ENCODE measurements at places on chromosomes 6 and 20.

GRCh38 chr6:125453516-125453915 lies 151.7 kb upstream of the HDDC2 start:
- no peak for DNase-seq

- DNase-seq, result no peak
Measured at GRCh38 chr6:104306211-104306610, 553.5 kb downstream of the HACE1 start.

DNA sequence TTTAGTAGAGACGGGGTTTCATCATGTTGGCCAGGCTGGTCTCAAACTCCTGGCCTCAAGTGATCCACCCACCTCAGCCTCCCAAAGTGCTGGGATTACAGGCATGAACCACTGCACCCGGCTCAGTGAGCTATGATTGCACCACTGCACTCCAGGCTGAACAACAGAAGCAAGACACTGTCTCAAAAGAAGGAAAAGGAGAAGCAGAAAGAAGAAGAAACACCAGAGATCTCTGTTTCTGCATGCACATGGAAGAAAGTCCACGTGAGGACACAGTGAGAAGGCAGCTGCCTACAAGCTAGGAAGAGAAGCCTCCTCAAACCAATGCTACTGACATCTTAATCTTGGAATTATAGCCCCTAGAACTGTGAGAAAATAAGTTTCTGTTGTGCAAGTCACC lies 16.0 kb downstream of the ECT2L start:
- no peak for DNase-seq

DNA sequence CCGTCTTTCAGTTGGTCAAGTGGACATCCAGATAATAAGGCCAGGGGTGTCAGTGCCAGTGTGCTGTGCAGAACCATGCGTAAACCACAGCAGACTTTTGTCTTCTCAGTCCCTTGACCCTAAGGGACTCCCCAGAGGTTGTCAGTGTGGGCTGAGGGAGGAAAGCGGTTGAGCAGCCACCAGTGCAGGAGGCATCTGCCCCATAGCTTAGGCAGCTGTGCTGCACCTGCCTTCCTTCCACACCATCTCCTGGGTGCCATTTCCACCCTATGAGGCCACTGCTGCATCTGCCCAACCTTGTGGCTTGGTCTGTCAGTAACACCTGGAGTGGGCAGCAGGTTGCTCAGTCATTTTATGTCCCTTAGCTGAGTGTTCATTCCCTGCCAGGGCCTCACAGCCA lies 26.0 kb downstream of the PRPF6 start:
- no peak for DNase-seq

DNA sequence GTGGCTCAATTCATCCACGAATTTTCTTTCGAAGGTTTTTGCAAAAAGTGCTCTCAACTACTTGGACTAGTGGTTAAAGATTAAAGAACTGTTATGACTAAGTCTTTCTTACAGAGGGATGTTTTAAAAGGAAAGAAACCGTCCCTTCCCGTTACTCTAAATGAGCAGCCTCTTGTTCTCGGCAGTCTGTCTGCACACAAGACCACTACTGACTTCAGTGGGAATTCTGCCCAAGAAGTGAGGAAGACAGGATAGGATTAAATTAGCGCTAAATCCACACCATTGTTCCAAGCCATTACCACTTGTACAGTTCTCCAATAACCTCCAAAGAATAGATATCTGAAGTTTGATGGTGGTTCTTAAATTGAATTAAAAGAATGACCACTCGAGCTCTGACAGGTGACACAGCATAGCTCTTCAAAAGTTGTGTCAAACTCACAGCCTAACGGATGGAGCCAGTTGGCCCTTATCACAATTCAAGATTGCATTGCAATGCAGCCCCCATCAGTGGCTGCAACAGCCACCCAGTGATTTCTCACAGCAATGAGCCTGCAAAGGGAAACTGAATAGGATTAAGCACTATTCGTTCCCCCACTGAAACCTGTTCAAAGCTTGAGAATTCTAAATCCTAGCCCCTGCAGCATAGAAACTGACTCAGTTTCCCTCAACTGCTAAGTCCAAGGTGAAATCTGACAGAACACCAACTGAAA lies 1.8 kb downstream of the EPB41L2 start:
- DNase-seq, result no peak

GRCh38 chr6:348860-349396 lies 42.6 kb upstream of the IRF4 start:
- no peak for DNase-seq

DNA sequence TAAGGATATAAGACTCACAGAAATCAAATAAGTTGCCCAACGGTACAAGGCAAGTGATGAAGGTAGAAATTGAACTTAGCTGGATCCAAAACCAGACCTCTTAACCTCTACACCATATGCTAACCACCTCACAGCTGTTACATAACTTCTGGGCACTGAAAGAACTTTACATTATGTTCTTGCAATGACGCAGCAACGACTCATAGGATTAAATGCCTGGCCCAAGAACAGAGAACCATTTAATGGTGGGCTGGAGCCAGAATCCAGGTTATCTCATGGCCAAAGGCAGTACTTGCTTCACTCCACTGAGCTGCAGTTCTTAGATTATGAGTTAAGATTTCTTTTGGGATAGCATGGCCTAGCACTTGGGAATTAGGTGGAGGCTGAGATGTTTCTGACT lies 4.4 kb downstream of the TRMT6 start:
- DNase-seq, result no peak
